ENCODE measurements at places on chromosomes 4 and X.

- DNase-seq, result no peak
Measured at GRCh38 chr4:148216866-148217814, 225.1 kb downstream of the NR3C2 start.

GRCh38 chr4:113831457-113831856 is 69.9 kb upstream of the CAMK2D start:
- no peak for DNase-seq

GRCh38 chr4:122152711-122153226 is 638 bp downstream of the BLTP1 start:
- peak; percentile 14 for DNase-seq

- no peak for DNase-seq
Measured at GRCh38 chr4:95318483-95318882, 230.3 kb downstream of the UNC5C start.

GRCh38 chrX:139484591-139484990 is 45.9 kb upstream of the F9 start:
- DNase-seq, result no peak

- no peak for DNase-seq
Measured at GRCh38 chr4:145566768-145567167, 52.4 kb upstream of the MMAA start.

DNA sequence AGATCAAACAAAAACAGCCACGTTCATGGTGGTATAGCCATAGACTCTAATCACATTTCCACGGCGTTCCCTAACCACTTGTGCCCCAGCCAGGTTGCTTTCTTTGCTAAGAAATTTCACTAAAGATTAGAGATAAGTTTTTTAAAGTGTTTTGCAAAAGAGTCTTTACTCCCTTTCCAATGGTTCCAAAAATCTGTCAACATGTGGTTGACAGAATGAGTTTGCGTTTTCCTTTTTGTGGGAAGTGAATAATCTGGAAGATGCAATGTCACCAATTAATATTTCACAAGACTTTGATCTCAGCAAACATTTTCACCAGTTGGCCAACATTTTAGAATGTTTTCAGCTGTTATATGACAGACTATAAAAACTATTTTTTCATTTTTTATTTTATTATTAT is 35.3 kb downstream of the CXCL1 start:
- DNase-seq, result no peak

GRCh38 chrX:8033175-8033574 is 106.0 kb upstream of the PNPLA4 start:
- DNase-seq, result no peak

DNA sequence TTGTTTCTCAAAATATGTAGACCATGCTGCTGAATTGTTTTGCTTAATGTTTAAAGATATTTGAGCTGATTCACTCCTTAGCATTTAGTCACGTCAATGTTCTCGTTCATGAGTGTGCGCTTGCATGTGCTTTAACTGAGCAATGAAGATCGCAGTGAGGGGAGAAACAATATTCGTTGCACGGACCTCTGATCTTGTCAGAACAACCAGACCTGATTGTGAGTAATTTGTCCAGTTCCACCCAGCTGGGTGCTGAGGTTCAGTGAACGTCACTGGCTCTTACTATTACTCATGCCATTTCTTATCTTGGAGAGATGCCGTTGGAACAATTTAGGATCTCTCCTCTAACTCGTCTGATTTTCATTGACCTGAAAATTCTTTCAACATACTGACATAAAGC is 15.0 kb upstream of the PRKX start:
- no peak for DNase-seq

DNA sequence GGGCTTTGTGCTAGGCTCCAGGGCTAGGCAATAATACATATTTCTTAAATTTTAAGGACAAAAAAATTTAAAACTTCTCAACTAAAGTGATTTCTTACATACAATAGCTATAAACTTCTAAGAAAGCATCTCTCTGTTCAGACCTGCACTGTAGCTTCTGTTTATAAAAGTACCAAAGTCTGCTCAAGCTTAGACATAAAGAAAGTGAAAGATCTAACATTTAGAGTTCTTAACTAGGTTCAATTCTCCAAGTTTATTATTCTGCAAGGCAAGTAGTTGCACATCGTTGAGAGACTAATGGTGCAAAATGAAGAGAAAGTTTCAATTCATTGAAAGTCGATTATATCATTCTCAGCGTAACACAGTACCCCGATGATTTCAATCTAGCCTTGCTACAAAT is 857.4 kb upstream of the HTR2C start:
- DNase-seq, result no peak

DNA sequence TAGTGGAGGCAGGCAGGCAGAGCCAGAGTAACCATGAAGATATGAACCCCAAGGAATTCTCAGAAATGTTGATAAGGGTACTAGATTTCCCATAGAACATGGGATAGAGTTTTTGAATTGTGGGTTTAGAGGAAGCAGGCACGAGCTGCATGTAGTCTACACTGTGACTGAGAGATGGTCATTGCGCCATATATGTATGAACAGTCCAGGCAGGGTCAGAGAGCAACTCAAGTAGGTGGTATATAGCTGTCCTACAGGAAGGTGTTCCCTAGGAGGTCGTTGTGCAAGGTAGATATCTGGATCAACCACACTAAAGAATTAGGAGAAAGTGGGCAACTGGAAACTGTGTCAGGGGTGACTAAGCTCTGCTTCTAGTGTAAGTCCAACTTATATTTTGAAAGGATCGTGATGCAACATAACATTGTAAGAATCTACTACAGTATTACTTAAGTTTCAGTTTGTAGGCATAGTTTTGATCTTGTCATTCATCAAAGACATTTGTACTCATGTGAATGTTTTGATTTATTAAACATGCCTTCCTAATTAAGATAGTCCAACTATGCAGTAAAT is 94.6 kb downstream of the HPGD start:
- peak; percentile 80 for DNase-seq

DNA sequence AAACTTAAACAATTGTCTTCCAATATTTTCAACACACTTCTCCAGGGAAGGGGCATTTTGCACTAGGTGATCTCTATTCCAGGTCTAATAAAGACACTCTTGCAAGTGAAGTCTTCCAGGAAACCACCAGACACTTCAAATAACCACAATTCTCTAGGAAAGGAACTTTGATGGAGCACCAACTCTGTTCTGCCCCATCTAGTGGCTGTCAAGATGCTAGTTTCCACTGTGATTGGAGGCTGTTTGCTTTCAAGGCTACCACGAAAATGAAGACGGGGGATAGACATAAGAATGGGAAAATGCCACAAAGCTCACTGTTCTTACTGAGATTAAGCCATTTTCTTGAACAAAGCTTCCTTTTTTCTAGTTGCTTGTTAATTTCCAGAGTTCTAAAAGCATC is 100.6 kb upstream of the F9 start:
- DNase-seq, result no peak

- no peak for DNase-seq
Measured at GRCh38 chr4:104494822-104495559, at the start of gene CXXC4. Gene CXXC4, minus strand, starts transcription at chr4:104494894. Its CDS starts 3,092 bp downstream, at chr4:104491802.

DNA sequence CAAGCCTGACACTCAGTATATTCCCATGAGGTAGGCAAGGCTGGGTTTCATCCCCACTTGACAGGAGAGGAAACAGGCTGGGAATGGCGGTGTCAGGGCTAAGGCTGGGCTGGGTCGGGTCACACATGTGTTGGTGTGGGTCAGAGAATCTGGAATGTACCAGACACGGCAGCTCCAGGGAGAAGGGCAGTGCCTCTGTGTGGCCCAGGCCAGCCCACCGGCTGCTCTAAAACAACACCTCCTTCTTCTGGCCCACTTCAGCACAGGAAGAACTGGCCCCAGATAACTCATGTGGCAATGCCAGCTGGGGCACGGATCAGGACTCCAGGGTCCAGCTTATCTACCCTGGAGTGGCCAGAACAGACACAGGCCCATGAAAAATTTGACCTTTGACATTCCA is 6.3 kb downstream of the HAUS7 start:
- no peak for DNase-seq

DNA sequence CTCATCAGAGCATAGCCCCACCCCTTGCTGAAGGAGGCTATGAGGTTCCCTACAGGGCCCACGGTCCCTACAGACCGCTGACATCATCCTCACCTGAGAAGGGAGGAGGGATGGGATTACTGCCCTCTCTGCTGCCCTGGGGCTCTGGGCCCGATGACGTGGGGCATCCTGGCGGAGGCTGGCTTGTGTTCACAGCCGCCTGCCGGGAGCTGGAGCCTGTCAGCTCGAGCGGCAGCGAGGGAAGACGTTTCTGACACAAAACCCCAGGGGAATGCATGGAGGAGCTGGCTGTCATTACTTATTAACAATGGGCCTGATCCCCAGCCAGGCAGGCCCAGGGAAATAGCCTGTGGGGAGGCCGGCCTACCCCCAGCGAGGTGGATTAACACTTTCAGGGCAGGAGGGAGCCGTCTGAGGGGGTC is 106.6 kb upstream of the ATP6AP2 start:
- DNase-seq, result no peak

- no peak for DNase-seq
Measured at GRCh38 chr4:1685235-1686150, 1.4 kb upstream of the FAM53A start.

- peak; percentile 80 for DNase-seq
Measured at GRCh38 chr4:121255986-121256750, 92.0 kb upstream of the TNIP3 start.

DNA sequence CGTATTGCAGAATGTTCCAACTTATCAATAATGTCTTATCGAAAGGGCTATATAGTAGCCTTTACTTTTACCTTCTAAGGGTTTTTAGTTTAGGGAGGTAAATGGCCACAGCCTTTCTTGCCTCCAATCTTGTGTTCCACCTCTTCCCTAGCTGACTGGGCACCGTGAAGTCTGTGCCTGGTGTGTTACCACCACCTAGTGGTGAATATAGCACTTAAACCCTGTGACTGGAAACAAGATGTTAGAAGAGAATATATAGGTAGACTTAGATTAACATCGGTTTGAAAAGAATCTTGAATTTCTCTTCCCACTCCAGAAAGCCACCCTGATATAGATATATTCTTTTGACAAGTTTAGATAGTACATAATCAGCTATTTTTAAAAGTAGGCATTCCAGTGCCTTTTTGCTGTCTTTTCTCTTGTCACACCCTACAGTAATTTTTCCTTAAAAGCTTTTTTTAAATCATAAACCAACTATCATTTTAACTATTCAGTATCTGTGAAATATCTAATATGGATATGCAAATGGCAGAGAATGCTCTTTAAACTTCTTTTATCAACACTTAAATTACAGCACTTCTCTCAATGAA is 27.8 kb upstream of the ADH7 start:
- DNase-seq, result peak; percentile 48

GRCh38 chr4:179415847-179416223 is 1973.6 kb upstream of the AGA start:
- no peak for DNase-seq

GRCh38 chr4:48431401-48431800 is 51.7 kb upstream of the SLC10A4 start:
- no peak for DNase-seq

GRCh38 chrX:108307132-108308085 is 130.8 kb downstream of the COL4A6 start:
- no peak for DNase-seq

DNA sequence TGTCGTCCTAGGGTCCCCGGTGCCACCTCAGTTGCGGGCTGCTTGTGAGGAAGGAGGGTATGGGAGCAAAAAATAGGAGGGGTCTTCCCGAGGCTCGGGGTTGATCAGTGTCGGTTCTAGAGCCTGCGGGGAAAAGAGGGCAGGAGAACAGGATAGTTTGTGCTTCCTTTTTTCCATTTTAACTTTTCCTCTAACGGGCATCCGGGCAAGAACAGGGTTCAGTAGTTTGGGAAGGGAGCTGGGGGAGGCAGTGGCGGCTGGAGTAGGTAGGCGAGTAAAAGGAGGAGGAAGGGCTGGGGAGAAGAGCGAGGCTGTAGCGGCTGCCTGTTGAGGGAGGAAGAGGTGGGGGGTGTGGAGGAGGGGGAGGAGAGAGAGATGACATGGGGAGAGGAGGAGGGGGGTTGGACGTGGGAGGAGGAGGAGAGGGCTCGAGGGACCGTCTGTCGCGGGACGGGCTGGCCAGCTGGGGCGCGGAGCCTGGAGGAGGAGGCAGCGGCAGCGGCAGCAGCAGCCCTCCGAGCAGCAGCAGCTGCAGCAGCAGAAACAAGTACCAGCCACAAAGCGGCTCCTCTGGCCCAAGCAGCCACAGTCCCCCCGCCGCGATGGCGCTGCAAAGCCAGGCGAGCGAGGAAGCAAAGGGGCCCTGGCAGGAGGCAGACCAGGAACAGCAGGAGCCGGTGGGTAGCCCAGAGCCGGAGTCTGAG is at the start of gene SLC16A2:
Gene SLC16A2 (plus strand): TSS at position 458 of the 704 bp plus-strand sequence. CDS start 145 bp downstream, at position 603.
- peak; percentile 10 for DNase-seq

GRCh38 chr4:165606465-165607205 is 227.8 kb downstream of the CPE start:
- no peak for DNase-seq

GRCh38 chr4:145890689-145891088 is 47.9 kb downstream of the ZNF827 start:
- DNase-seq, result no peak

GRCh38 chr4:108417923-108418322 is 202.5 kb upstream of the RPL34 start:
- no peak for DNase-seq

DNA sequence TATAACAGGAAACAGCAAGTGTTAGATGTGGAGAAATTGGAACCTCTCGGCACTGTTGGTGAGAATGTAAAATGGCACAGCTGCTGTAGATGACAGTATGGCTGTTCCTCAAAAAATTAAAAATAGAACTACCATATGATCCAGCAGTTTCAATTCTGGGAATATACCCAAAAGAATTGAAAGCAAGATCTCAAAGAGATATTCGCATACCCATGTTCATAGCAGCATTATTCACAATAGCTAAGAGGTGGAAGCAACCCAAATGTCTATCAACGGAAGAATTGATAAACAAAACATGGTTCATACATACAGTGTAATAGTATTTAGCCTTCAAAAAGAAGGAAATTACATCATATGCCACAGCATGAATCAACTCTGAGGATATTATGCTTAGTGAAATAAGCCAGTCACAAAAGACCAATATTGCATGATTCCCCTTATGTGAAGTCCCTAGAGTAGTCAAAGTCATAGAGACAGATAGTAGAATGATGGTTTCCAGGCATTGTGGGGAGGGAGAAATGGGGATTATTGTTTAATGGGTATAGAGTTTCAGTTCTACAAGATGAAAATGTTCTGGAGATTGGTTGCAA is 467.7 kb downstream of the IDS start:
- no peak for DNase-seq

- DNase-seq, result no peak
Measured at GRCh38 chr4:142687547-142688275, 158.4 kb downstream of the INPP4B start.
